Ureter (tissue), 1 donor: ENCODE measurements at places on chromosomes 3 and 15.

DNA sequence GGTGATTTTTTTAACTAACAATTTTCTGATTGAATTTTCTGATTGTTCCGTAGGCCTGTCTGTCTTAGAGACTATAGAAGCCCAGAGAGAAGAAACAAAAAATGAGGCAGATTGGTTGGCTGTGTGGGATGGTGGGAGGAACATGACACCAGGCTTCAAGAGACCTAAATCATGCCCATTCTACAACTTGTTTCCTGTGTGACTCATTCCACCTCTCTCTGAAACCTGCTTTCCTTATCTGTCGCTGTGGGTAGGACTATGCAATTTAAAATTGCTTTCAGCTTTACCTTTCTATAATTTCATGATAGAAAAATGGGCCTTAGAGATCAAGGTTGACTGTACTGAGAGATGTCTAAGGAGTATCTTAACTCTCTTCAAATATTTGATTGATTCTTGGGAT lies 44.5 kb downstream of the OXNAD1 start:
- no peak for DNase-seq

- no peak for DNase-seq
Observed at GRCh38 chr3:131988209-131988608, 46.6 kb downstream of the CPNE4 start.

GRCh38 chr15:31260646-31261265 lies 65.9 kb upstream of the KLF13 start:
- no peak for DNase-seq

GRCh38 chr15:60426870-60427508 lies 29.2 kb upstream of the ANXA2 start:
- DNase-seq = no peak

DNA sequence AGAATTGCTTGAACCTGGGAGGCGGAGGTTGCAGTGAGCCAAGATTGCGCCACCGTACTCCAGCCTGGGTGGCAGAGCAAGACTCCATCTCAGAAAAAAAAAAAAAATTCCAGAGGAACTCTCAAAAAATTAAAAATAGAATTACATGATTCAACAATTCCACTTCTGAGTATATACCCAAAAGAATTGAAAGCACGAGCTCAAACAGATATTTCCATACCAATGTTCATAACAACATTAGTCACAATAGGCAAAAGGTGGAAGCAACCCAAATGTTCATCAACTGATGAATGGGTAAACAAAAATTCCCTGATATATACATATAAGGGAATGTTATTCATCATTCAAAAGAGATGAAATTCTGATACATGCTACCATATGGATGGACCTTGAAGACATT lies 16.9 kb upstream of the MORF4L1 start:
- DNase-seq = no peak

- no peak for DNase-seq
Observed at GRCh38 chr3:43248185-43248583, 38.2 kb upstream of the SNRK start.

GRCh38 chr3:183515968-183516851 lies 39.3 kb downstream of the KLHL6 start:
- peak; percentile 57 for DNase-seq

- no peak for DNase-seq
Observed at GRCh38 chr15:48644467-48644826, 1.1 kb downstream of the FBN1 start.

GRCh38 chr15:52349052-52349700 lies 53.6 kb upstream of the MYO5C start:
- no peak for DNase-seq

DNA sequence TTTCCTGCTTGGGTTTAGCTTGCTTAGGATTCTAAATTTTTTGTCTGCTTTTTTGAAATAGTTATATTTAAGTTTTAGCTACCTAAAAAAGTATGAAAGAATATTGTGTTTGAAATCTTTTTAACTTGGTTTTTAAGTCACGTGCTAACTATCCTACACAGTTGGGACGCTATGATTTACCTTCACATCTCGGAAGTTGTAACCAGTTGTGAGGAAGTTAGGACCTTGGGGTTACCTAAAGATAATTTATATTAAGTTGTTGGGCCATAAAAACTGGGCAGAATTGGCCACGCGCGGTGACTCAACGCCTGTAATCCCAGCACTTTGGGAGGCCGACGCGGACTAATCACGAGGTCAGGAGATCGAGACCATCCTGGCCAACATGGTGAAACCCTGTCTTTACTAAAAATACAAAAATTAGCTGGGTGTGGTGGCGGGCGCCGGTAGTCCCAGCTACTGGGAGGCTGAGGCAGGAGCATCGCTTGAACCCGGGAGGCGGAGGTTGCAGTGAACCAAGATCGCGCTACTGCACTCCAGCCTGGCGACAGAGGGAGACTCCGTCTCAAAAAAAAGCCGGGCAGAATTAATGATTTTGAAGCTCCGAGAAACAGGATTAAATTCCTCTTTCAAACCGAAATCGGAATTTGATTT lies 1.0 kb downstream of the ZFAND6 start:
- DNase-seq = no peak

- DNase-seq = no peak
Observed at GRCh38 chr3:8737823-8738222, 4.2 kb downstream of the CAV3 start.

GRCh38 chr15:35252351-35252865 lies 167.3 kb upstream of the NANOGP8 start:
- no peak for DNase-seq

DNA sequence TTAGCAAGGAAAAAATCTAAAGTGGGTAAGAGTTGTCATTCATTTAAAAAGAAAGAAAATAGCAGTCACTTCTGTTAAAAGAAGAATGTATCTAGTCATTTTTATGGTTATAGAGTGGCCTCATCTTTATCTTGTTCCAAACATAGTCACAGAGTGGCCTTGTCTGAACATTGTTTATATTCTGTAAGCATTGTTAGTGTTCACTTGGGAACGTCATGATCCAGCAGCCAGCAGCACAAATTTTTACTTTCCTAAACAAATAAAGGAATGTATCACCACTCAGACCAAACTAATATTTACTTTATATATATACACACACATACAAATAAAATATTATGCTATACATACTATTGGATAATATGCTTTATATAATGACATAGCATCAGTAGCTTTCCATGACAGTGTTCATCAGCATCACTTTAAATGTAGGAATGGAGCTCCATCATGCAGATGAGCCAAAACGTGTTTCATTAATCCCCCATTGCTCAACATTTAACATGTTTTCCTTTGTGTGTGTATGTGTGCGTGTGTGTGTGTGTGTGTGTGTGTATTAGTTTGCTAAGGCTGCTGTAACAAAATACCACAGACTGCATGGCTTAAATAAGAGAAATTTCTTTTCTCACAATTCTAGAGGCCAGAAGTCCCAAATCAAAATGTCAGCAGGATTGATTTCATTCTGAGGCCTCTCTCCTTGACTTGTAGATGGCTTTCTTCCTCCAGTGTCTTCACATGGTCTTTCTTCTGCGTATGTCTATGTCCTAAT lies 39.6 kb upstream of the GYG1 start:
- no peak for DNase-seq

- DNase-seq = no peak
Observed at GRCh38 chr3:157263027-157263426, 103.1 kb upstream of the CCNL1 start.

DNA sequence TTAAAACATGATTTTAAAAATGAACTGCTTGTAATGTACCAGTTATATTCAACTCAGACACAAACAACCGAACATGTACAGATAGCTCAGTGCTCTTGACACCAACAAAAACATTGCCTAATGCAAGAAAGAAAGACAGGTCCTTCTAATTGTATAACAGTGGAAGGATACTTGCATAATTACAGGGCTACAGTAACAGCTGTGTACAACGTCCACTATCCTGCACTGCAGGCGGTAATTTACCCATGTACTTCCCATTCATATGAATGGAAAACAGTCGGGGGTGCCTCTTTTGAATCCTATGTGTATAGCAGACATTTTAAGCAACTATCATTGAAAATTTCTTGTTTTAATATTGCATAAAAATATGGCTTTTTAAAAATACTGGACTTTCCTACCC lies 41.1 kb upstream of the PLSCR5 start:
- no peak for DNase-seq

DNA sequence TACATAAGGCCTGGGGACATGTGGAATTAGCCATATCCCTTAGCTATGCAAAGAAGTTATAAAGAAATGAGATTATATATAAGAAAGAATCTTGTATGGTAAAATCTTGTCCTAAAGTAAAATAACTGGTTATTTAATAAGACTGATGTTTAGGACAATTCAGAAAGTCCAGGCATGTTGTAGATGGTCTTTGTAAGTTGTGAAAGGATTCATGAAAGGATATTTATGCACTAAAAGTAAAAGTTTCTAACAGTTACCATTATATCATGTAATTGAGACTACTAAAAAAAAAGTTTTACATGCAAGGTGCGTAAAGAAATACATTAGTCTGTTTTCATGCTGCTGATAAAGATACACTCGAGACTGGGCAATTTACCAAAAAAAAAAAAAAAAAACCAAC lies 146.3 kb downstream of the FMN1 start:
- DNase-seq = no peak

- DNase-seq = no peak
Observed at GRCh38 chr15:64305261-64305660, 50.7 kb downstream of the CSNK1G1 start.

- peak; percentile 86 for DNase-seq
Observed at GRCh38 chr15:40859206-40859851, 14.7 kb downstream of the RHOV start.

- DNase-seq = no peak
Observed at GRCh38 chr15:86063356-86064095, 16.1 kb upstream of the AGBL1 start.

DNA sequence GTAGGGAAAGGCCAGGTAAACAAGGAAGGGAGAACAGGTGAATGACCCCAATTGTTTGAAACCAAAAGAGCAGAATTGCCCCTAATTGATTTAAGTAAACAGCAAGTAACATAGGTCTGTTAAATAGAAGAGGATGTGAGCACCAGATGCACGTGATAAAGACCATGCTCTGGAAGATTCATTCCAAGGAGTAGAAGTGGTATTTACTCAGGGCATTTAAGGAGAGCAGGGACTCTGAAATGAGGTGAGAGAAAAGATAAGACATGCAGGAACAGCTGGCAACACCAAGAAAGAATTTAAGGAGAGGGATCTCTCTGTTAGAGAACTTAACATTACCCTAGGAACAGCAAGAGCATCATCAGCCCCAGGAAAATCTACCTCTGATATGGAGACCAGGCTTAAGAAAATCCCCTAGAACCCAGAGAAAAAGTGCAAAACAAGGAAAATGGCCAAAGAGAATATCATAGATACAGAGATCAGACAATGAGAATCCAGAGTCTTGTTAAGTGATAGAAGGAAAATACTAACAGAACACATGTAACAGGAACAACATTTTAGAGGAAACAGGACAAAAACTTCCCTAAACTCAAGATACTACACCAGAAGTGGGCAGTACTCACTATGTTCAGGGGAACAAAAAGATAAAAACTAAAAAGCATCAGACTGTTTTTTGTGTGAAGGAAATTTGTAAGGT lies 6.4 kb downstream of the NUDT16 start:
- no peak for DNase-seq

DNA sequence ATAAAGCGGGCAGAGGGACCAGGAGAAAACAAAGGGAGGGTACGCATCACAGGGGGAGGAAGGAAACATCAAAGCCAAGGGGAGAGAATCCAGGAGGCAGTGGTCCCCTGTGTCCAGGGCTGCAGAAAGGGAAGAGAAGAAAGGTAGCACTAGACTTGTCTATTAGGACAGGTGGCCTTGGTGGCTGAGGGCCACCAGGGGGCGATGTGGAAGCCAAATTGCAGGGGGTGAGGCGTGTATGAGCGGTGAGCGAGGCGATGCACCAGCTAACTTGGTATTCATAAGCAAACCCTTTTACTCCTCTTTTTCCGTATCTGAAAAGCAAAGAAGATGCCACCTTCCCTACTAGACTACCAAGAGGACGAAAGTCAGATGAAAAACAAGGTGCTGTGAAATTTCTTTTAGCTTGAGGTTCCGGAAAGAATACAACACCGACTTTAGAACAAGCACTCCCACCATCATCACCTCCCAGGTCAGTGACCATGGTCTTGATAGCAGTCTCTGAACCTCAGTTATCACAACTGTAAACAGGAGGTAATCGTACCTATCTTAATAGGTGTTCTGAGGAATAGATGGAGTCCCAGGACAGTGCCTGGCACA lies 654.4 kb upstream of the ADAMTS9 start:
- DNase-seq = no peak

- DNase-seq = no peak
Observed at GRCh38 chr3:152352554-152352953, 83.8 kb downstream of the MBNL1 start.

- DNase-seq = no peak
Observed at GRCh38 chr3:191901741-191902140, 440.8 kb downstream of the PYDC2 start.

GRCh38 chr15:73924171-73924921 lies 1.9 kb upstream of the LOXL1 start:
- DNase-seq = no peak

DNA sequence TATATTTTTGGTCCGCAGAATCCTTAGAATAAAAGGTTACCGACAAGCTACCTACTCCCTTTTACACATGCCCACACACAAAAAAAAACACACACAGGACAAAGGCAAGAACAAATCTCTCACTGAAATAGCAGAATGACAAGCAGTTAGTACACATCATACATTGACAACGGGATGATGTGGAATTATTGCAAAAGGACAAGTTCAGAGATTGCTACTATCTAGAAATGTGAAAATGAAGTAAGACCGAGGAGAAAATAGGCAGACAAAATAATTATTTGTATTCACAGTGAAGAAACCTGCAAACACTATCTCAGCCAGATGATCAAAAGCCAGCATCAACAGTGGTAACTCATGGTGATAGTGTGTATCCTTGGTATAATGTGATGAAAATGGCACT lies 112.2 kb upstream of the C3orf80 start:
- DNase-seq = no peak

- DNase-seq = no peak
Observed at GRCh38 chr3:150680562-150680961, 23.2 kb downstream of the ERICH6 start.

DNA sequence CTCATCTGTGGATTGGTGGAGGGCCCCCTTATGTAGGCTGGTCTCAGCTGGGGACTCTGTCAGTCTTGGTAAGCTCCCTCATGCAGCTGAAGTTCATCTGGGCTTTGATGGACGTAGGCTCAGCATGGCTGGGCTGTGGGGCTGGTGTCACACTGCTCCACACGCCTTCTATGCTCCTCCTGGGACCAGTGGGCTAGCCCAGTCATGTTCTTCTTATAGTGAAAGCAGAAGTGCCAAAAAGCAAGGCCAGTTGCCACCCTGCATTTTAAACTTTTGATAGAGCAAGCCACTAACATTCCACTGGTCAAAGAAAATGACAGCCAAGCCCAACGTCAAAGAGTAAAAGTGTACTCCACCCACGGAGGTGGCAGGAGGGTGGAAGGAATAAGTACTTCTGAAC lies 165.5 kb downstream of the MEX3B start:
- DNase-seq = no peak

GRCh38 chr3:170813266-170813665 lies 56.7 kb downstream of the RPL22L1 start:
- no peak for DNase-seq

- DNase-seq = no peak
Observed at GRCh38 chr3:61639991-61640390, 78.6 kb downstream of the PTPRG start.
